ENCODE measurements at places on chromosomes 12 and 14.

DNA sequence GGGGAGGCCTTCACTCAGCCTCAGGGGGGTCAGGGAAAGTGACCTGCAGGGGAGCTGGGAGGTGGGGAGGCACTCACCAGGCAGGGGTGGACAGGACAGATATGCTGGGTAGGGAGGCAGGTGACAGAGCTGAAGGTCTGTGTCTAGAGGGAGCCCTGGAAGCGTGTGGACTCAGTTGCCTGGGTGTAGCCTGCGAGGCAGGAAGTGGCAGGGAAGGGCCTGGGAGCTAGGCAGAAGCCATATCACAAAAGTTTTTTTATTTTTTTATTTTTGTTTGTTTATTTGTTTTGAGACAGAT lies 39.3 kb downstream of the ARL6IP4 start:
- no peak for DNase-seq

GRCh38 chr12:90355711-90356355 lies 599.1 kb downstream of the CCER1 start:
- DNase-seq: no peak

- no peak for DNase-seq
Observed at GRCh38 chr14:31746326-31746725, 185.1 kb downstream of the NUBPL start.

GRCh38 chr14:44170101-44170500 lies 337.0 kb downstream of the FSCB start:
- DNase-seq: no peak

- DNase-seq: no peak
Observed at GRCh38 chr12:74725154-74725553, 187.5 kb downstream of the ATXN7L3B start.

DNA sequence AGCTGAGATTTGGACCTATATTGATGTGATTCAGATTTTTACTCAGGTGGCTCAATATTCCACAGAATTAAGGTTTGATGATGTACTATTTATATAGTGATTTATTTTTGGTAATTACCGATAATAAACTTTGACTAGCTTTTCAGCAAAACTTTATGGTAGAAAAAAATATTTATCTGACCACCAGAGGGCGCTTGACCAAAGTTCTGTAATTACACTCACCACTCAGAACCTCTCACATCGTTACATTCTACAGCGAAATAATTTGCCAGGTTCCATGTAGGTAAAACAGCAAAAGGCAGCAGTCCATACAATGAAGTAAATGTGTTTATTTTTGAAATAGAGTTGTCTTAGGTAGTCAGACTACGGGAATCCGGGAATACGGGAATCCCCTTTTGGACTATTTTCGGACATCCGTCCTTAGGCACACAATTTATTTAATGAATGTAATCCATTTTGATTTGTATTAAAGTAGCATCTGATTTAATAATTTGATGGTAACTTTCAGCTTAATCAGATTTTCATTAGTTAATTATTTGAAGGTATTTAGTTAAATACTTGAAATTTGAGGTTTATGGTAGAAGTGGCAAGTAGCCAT lies 143.0 kb upstream of the DDHD1 start:
- peak; percentile 2 for DNase-seq

DNA sequence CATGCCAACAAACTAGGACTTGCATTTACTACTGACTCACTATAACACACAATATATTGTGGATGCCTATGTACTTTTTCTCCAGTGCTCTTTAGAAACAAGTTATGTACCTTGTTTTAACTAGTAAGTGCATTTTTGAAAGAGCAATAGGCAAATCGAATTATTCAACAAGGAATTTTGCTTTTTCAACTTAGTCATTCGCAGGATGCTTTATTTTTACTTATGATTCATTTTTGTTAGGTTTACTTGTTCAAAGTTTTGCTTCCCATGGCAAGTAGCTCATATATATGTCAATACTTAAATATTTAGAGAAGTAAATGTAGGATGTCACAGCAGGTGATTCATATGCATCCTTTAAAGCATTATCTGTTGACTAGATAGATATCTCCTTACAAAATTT lies 149.8 kb downstream of the PELI2 start:
- no peak for DNase-seq

DNA sequence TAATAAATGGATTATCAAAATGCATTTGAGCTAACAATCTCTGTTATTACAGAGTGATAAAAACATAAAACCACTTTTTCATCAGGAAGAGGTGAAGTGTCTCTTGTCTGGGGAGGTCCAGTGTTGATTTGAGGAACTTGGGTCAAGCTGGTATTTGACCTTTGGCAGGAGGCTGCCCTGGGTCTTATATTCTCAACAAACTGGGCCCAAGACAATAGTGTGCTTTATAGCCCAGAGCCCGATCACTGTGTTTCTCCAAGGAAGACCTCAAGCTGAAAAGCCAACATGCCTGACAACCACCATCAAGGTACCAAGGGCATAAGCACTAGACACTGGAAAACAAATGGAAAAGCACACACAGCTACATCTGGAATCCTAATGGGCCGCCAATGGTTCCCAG lies 137.0 kb downstream of the SLC25A21 start:
- DNase-seq: no peak

- DNase-seq: no peak
Observed at GRCh38 chr14:91723501-91723900, 8.4 kb downstream of the CATSPERB start.

- no peak for DNase-seq
Observed at GRCh38 chr12:1533602-1534304, 60.6 kb downstream of the FBXL14 start.

DNA sequence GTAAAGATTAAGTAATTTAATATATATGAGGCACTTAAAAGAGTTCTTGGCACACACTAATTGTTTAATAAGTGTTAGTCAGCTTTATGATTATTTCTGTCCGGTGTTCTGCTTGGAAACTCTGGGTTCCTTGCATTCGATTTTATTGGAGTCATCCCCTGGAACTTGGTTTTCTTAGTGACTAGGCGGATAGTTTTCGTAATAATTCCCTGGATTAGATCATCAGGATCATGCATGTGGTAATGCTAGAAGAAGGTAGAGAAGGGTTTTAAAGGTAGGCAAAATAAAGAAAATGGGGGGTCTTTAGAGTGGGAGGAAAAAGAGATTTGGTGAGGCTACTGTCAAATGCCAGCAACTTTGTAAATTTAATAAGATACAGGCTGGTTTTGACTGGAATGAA lies 88.4 kb downstream of the MYF5 start:
- DNase-seq: no peak

DNA sequence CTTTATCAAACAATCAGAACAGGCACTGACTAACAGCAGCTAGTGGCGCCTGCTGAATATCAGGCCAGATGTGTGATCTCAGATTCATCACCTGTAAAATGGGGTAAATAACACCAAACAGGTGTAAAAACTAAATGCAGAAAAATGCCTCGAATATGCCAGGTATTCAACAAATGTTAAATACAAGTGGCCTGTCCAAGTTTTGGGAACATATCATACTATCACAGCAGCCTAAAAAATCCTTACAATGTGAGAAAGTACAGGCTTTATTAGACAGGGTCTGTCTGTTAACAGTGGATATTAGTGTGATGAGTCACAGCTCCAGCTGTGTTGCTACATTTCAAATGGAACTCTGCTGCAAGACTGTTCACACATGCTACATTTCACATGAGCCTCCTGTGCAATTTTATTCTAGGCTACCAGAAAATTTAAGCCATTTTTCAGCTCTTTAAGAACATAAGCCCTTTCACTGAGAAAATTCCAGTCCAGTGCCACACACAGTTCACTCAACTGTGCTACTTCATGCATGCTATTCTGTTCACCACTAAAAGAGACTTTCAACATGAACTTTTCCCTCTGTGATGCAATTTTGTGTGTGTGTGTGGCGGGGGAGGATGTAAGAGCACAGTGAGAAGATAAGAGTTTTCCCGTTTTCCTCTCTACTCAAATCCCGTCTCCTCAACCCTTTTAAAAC lies 56.7 kb downstream of the MSRB3 start:
- DNase-seq: no peak

- DNase-seq: no peak
Observed at GRCh38 chr14:67199016-67199415, 9.8 kb downstream of the GARIN2 start.

GRCh38 chr12:98939350-98939749 lies 294.3 kb downstream of the APAF1 start:
- DNase-seq: no peak

GRCh38 chr14:75373616-75374015 lies 54.2 kb upstream of the JDP2 start:
- DNase-seq: no peak

DNA sequence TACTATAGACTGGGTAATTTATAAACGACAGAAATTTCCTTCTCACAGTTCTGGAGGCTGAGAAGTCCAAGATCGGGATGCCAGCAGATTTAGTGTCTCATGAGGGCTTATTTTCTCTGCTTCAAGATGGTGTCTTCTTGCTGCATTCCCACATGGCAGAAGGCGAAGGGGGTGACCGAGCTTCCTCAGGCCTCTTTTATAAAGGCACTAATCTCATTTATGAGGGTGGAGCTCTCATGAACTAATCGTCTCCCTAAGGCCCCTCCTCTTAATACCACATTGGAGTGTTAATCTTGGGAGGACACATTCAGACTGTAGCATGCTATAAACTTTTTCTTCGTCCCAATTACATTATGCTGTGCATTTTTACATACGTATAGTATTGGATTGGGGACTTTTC lies 200.4 kb upstream of the ARHGAP5 start:
- DNase-seq: no peak

DNA sequence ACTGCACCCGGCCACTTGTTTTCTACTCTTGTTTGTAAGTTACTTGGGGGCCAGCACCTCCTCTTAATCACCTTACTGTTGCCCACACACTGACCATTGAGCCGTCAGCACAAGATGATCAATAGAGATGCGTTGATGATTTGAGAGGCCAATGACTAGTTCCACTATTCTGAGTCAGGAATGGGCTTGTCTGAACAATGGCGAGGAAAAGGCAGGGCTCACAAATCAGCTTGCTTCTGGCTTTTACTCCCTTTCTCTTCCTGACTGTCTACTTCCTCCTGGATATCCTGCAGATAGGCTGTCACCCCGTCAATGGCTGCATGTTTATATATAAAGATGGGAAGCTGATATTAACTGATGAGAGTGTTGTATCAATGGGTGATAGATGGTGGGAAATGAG lies 29.1 kb upstream of the HDAC7 start:
- DNase-seq: no peak

- DNase-seq: no peak
Observed at GRCh38 chr14:23694949-23695663, 58.9 kb downstream of the DHRS2 start.

DNA sequence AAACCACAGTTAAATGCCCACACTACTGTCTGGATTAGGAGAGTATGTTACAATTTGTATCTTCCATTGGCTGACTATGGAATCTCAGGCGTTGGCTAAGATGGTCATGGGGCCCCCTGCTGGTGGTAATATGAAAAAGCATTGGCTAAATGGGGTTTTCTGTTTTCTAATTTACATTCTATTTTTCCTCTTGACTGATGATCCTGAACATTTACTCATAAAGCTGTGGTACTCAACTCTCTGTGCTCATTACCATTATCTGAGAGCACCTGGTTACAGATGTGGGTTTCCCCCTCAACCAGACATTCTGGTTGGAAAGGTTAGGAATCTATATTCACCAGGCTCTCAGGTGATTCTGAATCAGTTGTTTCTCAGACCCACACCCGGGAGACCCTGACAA lies 64.8 kb downstream of the WSCD2 start:
- no peak for DNase-seq

GRCh38 chr12:54370171-54370730 lies 6.0 kb upstream of the GPR84 start:
- DNase-seq: no peak

GRCh38 chr14:89578156-89578555 lies 161.1 kb upstream of the FOXN3 start:
- DNase-seq: no peak
